ENCODE measurements at places on chromosomes 1 and 21. TPM values are rescaled to one million over a fixed set of nuclear protein-coding genes. Genes with fewer than 3 reads are reported as not detected.

JAM2 gene
- total RNA-seq: not detected

- peaks cover 4% of the 10 kb centered on the region for H3K36me3 ChIP-seq
- peaks cover 33% of the 10 kb centered on the region for H3K4me1 ChIP-seq
- H3K4me3 ChIP-seq: no peak overlapping the region
- H3K27me3 ChIP-seq: no peaks in the 10 kb centered on the region
- peak overlapping the region; percentile 94 for H3K27ac ChIP-seq
Observed at GRCh38 chr1:63653976-63654375, 60.8 kb downstream of the PGM1 start.

GRCh38 chr1:55181666-55182065 is 33.5 kb downstream of the USP24 start:
- H3K27ac ChIP-seq: no peak overlapping the region
- no peak overlapping the region for H3K4me3 ChIP-seq
- DNase-seq: no peak
- no peaks in the 10 kb centered on the region for H3K27me3 ChIP-seq

GRCh38 chr21:29376556-29376955 is 77.8 kb downstream of the BACH1 start:
- H3K36me3 ChIP-seq: peaks cover 3% of the 10 kb centered on the region
- peak overlapping the region; percentile 25 for H3K4me3 ChIP-seq
- H3K27ac ChIP-seq: peak overlapping the region; percentile 34

Data from T-helper 17 cell (primary cell).